ENCODE measurements at places on chromosomes 16 and 17. TPM values are rescaled to one million over a fixed set of nuclear protein-coding genes. Genes with fewer than 3 reads are reported as not detected.

ABCC12 gene
- not detected for total RNA-seq

ULK2 gene
- total RNA-seq = 27.0 TPM

ARL5C gene
- total RNA-seq = not detected

LGALS9B gene
- not detected for total RNA-seq

KRT24 gene
- 0.36 TPM for total RNA-seq

GRCh38 chr16:49576173-49576494 lies 202.5 kb downstream of the C16orf78 start:
- H3K4me3 ChIP-seq = no peak overlapping the region
- no peaks in the 10 kb centered on the region for H3K4me1 ChIP-seq
- no peaks in the 10 kb centered on the region for H3K27me3 ChIP-seq
- DNase-seq = no peak

DNA sequence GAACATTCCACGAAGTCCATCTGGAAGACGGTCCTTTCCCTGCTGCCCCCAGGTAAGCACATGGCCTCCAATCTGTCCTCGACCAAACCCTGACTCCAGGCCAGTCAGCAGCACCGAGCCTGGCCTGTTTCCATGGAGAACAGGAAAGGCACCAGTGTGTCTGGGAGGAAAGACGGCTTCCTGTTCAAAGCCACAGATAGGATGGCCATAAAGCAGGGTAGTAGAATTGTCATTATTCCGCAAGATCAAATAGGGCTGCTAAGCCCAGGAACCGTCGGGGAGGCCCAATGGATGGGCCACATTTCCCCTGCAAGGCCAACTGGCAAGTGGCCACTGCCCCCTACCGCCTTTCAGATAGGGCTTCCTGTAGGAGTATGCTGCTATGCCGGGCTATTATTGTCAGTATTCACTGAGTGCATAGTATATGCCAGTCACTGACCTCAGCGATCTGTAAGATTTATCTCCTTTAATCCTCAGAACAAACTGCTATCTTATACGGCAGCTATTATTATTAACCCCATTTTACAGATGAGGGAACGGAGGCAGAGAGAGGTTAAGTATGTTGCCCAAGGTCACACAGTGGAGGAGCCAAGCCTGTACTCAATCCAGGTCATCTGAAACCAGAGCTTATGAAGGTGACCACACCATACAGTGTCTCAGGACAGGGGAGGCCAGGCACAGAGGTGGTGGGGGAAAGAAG lies 23.0 kb upstream of the PLCG2 start:
- no peaks in the 10 kb centered on the region for H3K36me3 ChIP-seq
- H3K4me3 ChIP-seq = no peak overlapping the region
- DNase-seq = no peak
- no peaks in the 10 kb centered on the region for H3K27me3 ChIP-seq

GRCh38 chr16:56589141-56590039 lies at the start of gene MT3:
Gene MT3 (plus strand): TSS chr16:56589528. CDS start chr16:56589591, 63 bp downstream.
- H3K27ac ChIP-seq = no peak within 1 kb of the TSS
- peak within 1 kb of the TSS; percentile 23 for H3K4me3 ChIP-seq
- DNase-seq = no peak
- peaks cover 10% of the 10 kb centered on the region for H3K4me1 ChIP-seq
- peaks cover 41% of the 10 kb centered on the region for H3K27me3 ChIP-seq
- H3K36me3 ChIP-seq = no peaks in the 10 kb centered on the region

DNA sequence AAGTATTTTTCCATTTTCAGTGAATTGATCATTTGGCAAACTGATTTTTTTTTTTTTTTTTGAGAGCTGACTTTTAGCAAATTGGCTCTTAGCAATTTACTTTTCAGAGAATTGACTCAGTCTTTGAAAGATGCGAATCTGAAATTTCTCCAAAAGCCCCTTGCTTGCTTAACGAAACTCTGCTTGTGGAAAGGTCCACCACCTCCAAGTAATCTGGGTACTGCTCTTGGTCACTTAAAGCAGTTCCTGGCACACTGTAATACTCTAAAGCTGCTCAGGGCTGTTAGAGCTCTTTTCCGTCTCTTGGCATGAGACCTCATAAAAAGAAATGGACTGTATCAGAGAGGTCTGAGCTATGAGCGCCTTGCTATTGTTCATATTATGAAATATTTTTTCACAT lies 2.9 kb downstream of the GSDMB start:
- no peak overlapping the region for H3K4me3 ChIP-seq
- H3K36me3 ChIP-seq = peaks cover 15% of the 10 kb centered on the region
- no peak overlapping the region for H3K27ac ChIP-seq
- no peaks in the 10 kb centered on the region for H3K4me1 ChIP-seq
- DNase-seq = no peak

GRCh38 chr16:77113835-77114234 lies 77.2 kb upstream of the MON1B start:
- no peak overlapping the region for H3K4me3 ChIP-seq
- no peaks in the 10 kb centered on the region for H3K36me3 ChIP-seq
- H3K27ac ChIP-seq = no peak overlapping the region
- DNase-seq = no peak
- H3K4me1 ChIP-seq = no peaks in the 10 kb centered on the region
- no peaks in the 10 kb centered on the region for H3K27me3 ChIP-seq

- no peaks in the 10 kb centered on the region for H3K4me1 ChIP-seq
- H3K27me3 ChIP-seq = no peaks in the 10 kb centered on the region
- H3K36me3 ChIP-seq = no peaks in the 10 kb centered on the region
Measured at GRCh38 chr17:40362696-40363110, 1.8 kb downstream of the GJD3 start.

- peaks cover 11% of the 10 kb centered on the region for H3K36me3 ChIP-seq
- H3K27me3 ChIP-seq = peaks cover 12% of the 10 kb centered on the region
- H3K4me1 ChIP-seq = no peaks in the 10 kb centered on the region
- no peak overlapping the region for H3K27ac ChIP-seq
- DNase-seq = no peak
Measured at GRCh38 chr16:75225092-75225491, 6.3 kb downstream of the CTRB1 start.

- no peak for DNase-seq
- peak overlapping the region; percentile 23 for H3K27ac ChIP-seq
- H3K4me3 ChIP-seq = no peak overlapping the region
- no peaks in the 10 kb centered on the region for H3K27me3 ChIP-seq
Measured at GRCh38 chr17:46115699-46116098, 77.5 kb downstream of the KANSL1 start.

DNA sequence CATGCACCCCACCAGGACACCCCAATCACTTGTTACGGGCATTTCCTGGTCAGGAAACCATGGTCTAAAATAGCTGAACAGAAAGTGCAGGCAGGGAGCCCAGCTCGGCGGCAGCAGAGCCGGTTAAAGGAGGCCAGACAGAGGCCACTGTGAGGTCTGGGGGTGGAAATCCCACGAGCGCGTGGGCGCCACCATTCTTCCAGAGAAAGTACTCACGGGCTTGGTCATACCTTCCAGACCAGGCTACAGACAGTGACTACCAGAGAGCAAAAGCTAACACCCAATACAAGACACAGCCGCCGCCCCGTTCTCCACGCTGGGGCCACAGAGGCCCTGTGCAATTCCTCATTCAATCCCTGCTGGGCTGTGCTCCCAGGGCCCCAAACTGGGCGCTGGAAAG lies 11.9 kb downstream of the CEP131 start:
- no peaks in the 10 kb centered on the region for H3K36me3 ChIP-seq
- H3K27me3 ChIP-seq = no peaks in the 10 kb centered on the region
- H3K4me1 ChIP-seq = no peaks in the 10 kb centered on the region
- H3K4me3 ChIP-seq = no peak overlapping the region

DNA sequence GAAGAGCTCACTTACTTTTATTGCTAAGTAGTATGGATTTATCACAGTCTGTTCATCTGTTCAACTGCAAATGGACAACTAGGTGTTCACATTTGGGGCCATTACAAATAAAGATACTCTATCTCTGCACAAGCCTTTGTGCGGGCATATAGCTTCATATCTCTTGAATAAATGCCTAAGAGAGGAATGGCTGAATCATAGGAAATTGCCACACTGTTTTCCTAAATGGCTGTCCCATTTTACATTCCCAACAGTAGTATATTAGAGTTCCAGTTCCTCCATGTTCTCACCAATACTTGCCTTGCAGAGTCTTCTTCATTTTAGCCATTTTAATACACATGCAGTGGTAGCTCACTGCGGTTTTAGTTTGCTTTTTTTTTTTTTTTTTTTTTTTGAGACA lies 20.5 kb downstream of the NSMCE1 start:
- peaks cover 45% of the 10 kb centered on the region for H3K4me1 ChIP-seq
- H3K27ac ChIP-seq = no peak overlapping the region
- no peak for DNase-seq
- no peaks in the 10 kb centered on the region for H3K36me3 ChIP-seq

DNA sequence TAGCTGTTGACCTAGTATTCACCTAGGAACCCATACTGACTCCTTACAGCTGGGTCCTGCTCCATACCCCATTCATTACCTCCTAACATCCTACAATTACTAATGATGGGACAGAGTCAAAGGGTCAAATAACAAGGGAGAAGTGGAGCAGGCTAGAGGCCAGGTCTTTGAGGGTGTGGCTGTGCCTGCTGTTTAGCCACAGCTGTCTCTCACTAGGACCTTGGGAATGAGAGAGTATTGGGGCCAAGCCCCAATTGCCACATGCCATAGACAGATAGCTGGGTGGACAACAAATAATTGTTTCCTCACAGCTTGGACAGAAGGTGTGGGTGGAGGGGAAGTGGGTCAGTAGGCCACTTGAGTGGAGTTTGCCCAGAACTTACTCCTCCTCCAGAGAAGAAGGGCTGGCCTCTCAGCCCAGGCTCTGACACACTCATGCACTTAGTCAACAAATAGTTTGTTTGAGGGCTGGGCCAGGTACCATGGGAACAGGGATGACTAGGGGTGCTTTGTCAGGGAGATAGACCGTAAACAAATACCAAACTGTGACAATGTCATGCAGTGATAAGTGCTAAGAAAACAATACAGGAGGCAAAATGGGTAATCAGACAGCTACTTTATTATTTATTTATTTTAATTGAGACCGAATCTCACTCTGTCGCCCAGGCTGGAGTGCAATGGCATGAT lies 10.2 kb upstream of the CENPT start:
- peaks cover 50% of the 10 kb centered on the region for H3K4me1 ChIP-seq
- H3K4me3 ChIP-seq = no peak overlapping the region
- peak overlapping the region; percentile 73 for H3K27ac ChIP-seq
- H3K27me3 ChIP-seq = no peaks in the 10 kb centered on the region

GRCh38 chr16:7888411-7888810 lies 555.8 kb downstream of the RBFOX1 start:
- no peaks in the 10 kb centered on the region for H3K27me3 ChIP-seq
- peaks cover 24% of the 10 kb centered on the region for H3K4me1 ChIP-seq
- H3K4me3 ChIP-seq = no peak overlapping the region
- DNase-seq = no peak
- no peaks in the 10 kb centered on the region for H3K36me3 ChIP-seq
- H3K27ac ChIP-seq = no peak overlapping the region

DNA sequence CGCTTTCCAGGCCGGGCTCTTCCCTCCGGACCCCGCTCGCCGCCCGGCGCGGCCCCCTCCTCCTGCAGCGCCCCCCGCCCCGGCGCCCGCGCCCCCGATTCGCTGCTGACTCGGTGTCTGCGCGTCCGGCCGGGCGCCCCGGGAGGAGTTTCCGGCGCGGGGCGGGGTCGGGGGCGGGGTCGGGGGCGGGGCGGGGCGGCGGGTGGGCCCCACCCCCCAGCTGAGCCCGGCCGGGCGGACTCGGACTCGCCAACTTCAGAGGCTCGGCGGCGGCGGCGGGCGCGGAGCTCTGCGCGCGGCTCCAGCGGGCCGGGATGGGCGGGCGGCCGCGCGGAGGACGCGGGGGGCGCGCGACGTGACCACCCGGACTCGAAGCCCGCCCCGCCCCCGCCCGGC lies at the start of gene METRNL:
Gene METRNL, plus strand, starts transcription at position 258 of the 396 bp plus-strand sequence. CDS start 207 bp downstream, outside the sequence.
- H3K27ac ChIP-seq = peak within 1 kb of the TSS; percentile 96
- no peaks in the 10 kb centered on the region for H3K27me3 ChIP-seq
- no peaks in the 10 kb centered on the region for H3K36me3 ChIP-seq
- H3K4me3 ChIP-seq = peak within 1 kb of the TSS; percentile 97

- no peak overlapping the region for H3K4me3 ChIP-seq
- DNase-seq = no peak
- no peaks in the 10 kb centered on the region for H3K27me3 ChIP-seq
- no peak overlapping the region for H3K27ac ChIP-seq
- H3K4me1 ChIP-seq = peaks cover 10% of the 10 kb centered on the region
- H3K36me3 ChIP-seq = peaks cover 9% of the 10 kb centered on the region
Measured at GRCh38 chr17:60443713-60444112, 21.4 kb downstream of the CHCT1 start.

DNA sequence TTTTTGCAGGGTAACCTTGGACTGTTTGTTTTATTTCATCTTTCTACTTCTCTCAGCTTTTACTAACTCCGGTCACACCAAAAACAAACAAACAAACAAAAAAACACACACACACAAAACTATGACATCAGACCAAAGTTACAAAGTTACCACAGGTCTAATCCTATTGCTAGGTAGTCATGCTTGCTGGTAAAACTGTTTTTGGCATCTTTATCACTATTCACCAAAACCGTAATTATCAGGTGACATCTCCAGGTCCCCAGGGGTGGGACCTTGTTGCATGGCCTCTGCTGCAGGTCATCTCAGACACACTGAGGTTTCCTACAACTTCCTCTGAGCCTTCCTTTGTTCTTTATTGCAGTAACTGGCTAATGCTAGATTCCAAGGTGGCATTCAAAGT lies 162.3 kb downstream of the ABCA8 start:
- H3K27me3 ChIP-seq = no peaks in the 10 kb centered on the region
- DNase-seq = no peak
- no peak overlapping the region for H3K4me3 ChIP-seq
- no peaks in the 10 kb centered on the region for H3K36me3 ChIP-seq
- H3K27ac ChIP-seq = peak overlapping the region; percentile 63

- peak overlapping the region; percentile 59 for H3K27ac ChIP-seq
- DNase-seq = peak; percentile 83
- H3K36me3 ChIP-seq = no peaks in the 10 kb centered on the region
- peaks cover 5% of the 10 kb centered on the region for H3K27me3 ChIP-seq
- H3K4me3 ChIP-seq = no peak overlapping the region
Measured at GRCh38 chr17:1197379-1197778, 17.6 kb upstream of the ABR start.

DNA sequence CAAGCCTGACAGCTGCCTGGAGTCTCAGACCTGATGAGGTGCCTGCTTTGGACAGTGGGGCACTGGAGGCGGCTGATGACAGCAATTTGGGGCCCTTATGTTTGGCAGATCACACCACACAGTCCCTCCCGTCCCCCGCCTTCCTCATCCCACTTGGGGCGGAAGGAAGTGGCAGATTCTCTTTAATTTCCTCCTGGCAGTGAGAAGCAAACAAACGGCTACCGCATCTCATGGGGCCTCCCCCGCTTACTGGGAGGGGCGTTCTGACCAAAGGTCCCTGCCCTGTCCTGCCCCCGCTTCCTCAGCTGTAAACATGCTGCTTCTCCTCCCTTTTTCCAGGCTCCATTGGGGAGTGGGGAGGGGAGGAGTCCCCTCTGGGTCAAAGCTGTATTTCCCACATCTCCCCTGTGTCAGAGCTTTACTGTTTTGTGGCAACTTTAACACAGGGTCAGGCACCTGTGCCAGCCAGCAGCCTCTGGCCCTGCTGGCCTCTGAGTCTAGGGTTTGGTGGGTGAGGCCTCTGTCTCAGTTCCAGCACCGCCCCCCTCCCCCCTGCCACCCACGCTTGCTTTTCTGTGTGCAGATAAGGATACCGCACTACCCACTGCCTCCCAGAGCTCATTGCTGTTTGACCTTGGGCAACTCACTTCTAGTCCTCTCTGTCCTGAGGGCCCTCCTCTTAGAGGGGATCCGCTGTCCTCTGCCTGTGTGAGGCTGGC lies 5.4 kb upstream of the NFATC3 start:
- peak; percentile 84 for DNase-seq
- no peaks in the 10 kb centered on the region for H3K27me3 ChIP-seq
- peaks cover 42% of the 10 kb centered on the region for H3K36me3 ChIP-seq
- H3K27ac ChIP-seq = peak overlapping the region; percentile 65
- H3K4me3 ChIP-seq = no peak overlapping the region
- H3K4me1 ChIP-seq = peaks cover 21% of the 10 kb centered on the region
